ENCODE measurements at places on chromosomes 1 and 21.

DNA sequence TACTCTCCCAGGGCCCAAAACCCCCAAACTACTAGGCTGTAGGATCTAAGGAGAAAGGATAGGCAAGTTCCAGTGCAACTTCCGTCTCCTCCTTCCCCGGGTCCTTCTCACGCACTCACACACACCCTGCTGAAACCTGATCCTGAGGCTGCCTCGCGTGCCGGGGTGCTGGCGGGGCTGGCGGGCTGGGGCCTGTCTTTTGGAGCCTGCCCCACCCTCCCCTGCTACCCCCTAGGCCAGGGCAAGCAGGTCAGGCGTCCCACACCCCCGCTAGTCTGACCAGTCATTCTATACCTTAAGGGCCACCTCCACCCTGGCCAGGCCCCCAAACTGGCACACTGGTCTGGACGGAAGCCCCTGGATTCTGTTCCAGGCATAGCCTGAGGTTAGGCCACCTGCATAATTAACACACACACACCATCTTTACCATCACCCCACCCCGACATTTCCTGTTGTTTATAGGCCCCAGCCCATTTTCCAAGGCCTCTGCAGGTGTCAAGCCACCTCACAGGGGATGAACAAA lies 48.3 kb upstream of the ARTN start:
- DNase-seq = no peak

- no peak for DNase-seq
Observed at GRCh38 chr1:25544243-25544764, 898 bp downstream of the LDLRAP1 start.

GRCh38 chr1:247145279-247145678 lies 26.5 kb downstream of the ZNF124 start:
- no peak for DNase-seq

DNA sequence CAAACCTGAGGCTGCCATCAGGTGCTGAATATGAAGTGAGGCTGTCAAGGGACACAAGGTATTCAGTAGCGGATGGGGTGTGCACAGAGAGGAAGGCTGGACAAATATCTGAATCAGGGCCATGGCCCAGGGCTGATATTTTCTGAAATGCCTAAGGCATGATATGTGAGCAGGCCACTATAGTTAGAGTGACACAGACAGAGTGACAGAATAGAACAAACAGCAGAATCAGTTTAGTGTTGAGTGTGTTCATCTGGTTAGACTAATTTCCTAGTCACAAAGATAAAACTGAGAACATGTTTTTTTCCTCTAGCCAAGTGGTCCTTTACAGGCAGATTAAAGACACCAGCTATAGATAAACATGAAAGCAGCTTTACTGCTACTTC lies 3.9 kb downstream of the OVAAL start:
- no peak for DNase-seq

GRCh38 chr1:24664507-24665033 lies 21.5 kb downstream of the SRRM1 start:
- DNase-seq = no peak

DNA sequence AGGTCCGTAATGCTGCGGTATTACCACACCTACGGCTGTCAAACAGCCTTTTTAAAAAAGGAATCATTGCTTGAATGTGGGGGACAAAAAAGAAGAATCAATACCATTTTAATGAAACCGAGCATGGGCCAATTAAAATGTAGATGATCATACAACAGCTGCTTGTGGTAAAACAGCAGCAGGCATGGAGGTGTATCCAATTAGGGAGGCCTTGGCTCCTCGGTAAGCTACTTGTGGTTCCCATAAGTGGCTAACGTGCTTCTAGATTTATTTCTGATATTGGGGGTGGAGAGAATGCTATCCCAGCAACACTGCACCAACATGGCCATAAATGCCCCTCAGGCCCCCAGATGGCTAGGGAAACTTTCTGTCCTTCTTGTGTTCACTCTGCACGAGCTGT lies 1.8 kb downstream of the PTPN14 start:
- no peak for DNase-seq

- DNase-seq = no peak
Observed at GRCh38 chr21:29819675-29820326, 120.0 kb downstream of the GRIK1 start.

- DNase-seq = no peak
Observed at GRCh38 chr1:55812281-55812680, 597.1 kb upstream of the USP24 start.

DNA sequence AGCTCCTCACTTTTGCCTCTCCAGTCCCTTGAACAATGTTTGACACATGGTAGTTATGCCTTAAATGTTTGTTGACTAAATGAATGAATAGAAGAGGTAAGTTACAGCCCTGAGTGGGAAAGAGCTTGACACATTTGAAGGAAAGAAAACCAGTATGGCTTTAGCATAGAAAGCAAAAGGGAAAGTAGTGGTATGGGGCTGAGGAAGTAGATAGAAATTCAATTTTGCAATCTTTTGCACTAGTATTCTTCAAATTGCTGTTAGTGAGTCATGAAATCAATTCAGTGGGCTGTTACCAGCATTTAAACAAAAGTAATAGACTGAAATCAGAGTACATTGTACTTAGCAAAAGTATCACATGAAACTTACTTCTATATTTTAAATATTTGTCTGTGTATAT lies 21.1 kb downstream of the PLA2G4A start:
- DNase-seq = no peak

DNA sequence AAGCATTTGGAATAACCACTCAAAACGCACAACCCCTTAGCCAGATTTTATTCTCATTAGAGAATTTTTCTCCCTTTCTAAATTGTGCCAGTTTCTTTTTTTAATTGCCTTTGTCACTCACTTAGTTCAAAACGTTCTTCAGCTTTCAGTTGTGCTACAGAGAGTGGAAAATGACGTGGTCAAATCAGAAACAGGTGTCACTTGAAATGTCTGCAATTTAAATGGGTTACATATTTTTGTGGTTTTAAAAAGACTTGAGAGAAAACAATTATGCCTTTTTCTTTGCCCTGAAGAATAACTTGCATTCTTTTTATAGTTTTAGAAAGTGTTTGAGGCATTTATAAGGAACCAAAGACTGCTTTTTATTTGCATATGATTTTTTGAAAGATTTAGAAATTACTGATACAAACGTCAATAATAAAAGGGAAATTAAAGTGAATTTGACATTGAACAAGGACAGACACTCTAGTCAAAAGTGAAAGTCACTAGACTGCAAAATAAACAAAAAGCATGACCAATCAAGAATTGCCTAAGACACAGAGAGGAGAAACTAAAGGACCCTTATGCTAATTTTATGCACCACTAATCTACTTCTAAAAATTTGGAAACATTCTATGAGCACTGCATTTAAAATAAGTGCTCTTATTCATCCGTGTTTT lies 191.0 kb downstream of the TPR start:
- DNase-seq = no peak

GRCh38 chr1:15475752-15476314 lies at the start of gene CELA2B:
Gene CELA2B (plus strand): TSS chr1:15476104. CDS start chr1:15476126, 22 bp downstream.
- no peak for DNase-seq

GRCh38 chr1:20284625-20285024 lies 6.0 kb upstream of the VWA5B1 start:
- DNase-seq = no peak

- DNase-seq = no peak
Observed at GRCh38 chr1:223557130-223557475, 108.4 kb downstream of the CAPN8 start.

GRCh38 chr1:210344706-210345105 lies 16.0 kb downstream of the HHAT start:
- DNase-seq = no peak

DNA sequence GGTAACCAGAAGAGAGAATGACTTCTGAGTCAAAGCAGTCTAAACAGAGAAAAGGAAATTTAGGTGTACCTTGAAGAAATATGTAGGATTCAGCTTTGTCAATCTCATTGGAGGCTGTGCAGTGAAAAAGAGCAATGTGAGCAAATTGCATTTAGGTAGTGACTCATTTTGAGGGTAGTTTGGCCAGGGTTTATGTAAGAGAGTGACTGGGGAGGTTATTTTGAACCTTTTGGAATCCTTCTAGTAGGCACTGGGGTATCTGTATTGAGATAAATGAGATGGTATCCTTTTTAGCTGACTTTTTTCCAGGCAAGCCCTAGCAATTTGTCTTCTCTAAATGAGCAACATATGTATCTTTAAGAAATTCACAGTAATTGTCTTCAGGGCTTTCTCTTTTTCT lies 95.9 kb downstream of the DISP1 start:
- DNase-seq = no peak

GRCh38 chr1:203186446-203187303 lies at the start of gene CHI3L1:
Gene CHI3L1 (minus strand): TSS chr1:203186704. CDS start chr1:203186623, 81 bp downstream.
- no peak for DNase-seq

- no peak for DNase-seq
Observed at GRCh38 chr1:37865348-37866120, 6.1 kb upstream of the MTF1 start.

DNA sequence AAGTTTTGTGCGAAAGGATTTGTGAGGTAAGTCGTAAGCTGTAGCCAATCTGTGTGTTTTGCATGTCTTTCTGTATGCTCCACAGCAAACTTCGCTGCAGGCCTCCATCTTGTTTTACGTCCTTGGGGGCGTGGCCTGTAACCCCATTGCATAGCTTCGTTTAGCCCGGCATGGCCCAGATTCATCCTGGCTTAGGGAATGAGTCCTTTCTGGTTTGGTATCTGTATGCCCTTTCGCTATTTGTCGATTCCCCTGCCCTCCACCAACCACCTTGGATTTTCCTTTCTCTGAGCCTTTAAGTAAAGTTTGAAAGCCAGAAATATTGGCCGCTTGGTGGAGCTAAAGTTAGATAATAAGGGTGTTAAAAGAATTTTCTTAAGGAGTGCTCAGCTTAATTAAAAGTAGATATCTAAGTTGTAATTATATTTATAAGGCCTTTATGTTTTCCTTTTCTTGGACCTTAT lies 1.1 kb downstream of the THEM4 start:
- DNase-seq = no peak

- no peak for DNase-seq
Observed at GRCh38 chr1:11198257-11198656, 9.1 kb downstream of the ANGPTL7 start.

- no peak for DNase-seq
Observed at GRCh38 chr1:79693441-79694114, 687.0 kb upstream of the ADGRL4 start.

- peak; percentile 74 for DNase-seq
Observed at GRCh38 chr1:185017338-185017737, 28.0 kb upstream of the RNF2 start.

- DNase-seq = no peak
Observed at GRCh38 chr1:230408971-230409370, 17.2 kb downstream of the PGBD5 start.

GRCh38 chr1:32906654-32907053 lies 5.5 kb upstream of the TMEM54 start:
- no peak for DNase-seq

DNA sequence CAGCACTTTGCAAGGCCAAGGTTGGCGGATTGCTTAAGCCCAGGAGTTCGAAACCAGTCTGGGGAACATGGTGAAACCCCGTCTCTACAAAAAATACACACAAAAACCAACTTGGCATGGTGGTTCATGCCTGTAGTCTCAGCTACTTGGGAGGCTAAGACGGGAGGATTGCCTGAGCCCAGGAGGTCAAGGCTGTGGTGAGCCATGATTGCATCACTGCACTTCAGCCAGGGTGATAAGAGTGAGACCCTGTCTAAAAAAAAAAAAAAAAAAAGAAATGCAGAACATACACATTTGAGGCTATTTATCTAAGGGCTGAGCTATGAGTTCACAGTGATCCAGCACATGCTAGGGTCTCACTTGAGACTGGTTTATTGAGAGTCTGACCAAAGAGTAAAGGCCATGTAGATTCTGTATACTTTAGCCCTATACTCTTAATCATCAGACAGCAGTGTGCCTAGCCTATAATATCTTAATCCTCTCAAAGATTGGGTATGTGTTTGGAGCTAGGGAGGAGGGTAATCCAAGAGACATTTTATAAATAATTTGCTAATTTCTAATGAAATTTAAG lies 23.9 kb downstream of the RNF2 start:
- no peak for DNase-seq

DNA sequence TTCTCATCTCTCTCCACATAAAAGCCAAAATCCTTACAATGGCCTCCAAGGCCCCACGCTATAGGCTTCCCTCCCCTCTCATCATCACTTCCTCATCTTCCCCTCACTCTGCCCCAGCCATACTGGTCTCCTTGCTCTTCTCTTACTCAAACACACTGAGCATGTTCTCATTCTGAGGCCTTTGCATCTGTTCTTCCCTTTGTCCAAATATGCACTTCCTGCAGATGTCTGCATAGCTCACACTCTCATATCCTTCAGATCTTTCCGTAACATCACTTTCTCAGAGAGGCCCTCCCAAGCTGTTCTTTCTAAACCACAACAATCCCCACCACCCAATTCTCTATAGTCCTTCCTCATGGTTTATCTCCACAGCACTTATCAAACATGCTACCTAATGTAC lies 284.1 kb downstream of the HHIPL2 start:
- DNase-seq = no peak

GRCh38 chr1:231215681-231216385 lies 25.2 kb upstream of the GNPAT start:
- no peak for DNase-seq

GRCh38 chr1:193519922-193520321 lies 333.5 kb upstream of the B3GALT2 start:
- no peak for DNase-seq

- no peak for DNase-seq
Observed at GRCh38 chr1:167683641-167684502, 37.9 kb upstream of the MPZL1 start.

- no peak for DNase-seq
Observed at GRCh38 chr1:205438213-205439158, 16.6 kb upstream of the LEMD1 start.

- no peak for DNase-seq
Observed at GRCh38 chr1:29365906-29366670, 129.8 kb downstream of the PTPRU start.

DNA sequence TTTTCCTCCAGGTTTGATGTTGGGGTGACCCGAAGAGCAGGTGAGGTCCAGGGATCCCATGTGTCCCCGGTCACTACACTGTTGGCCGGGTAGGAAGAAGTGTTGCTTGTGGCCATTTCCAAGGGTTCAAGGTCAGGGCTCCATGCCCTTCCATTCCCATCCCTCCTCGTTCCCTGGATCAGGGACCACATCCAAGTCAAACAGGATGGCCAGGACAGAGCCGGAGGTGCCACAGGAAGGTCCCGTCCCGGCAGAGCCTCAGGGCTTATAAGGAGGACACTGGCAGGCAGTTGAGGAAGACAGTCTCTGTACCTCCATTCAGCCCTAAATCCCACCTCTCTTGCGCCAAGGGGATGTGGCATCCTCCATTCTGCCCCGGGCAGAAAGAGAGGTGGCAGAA lies 22.0 kb upstream of the FAM131C start:
- no peak for DNase-seq

GRCh38 chr1:228032041-228032440 lies 25.2 kb downstream of the WNT3A start:
- DNase-seq = no peak

GRCh38 chr1:203177470-203178039 lies 1.9 kb upstream of the MYBPH start:
- no peak for DNase-seq

DNA sequence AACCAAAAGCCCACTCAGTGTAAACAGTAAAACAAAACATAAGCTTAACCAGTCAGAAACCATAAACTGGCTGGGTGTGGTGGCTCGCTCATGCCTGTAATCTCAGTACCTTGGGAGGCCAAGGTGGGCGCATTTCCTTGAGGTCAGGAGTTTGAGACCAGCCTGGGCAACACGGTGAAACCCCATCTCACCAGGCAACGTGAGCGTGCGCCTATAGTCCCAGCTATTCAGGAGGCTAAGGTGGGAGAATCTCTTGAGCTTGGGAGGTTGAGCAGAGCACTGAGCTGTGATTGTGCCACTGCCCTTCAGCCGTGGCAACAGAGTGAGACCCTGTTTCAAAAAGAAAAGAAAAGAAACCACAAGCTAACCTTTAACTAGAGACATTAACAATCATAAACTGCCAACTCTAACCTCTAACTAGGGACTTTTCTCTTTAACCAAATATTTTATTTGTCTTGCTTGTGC lies 13.1 kb upstream of the PRRC2C start:
- DNase-seq = no peak

All from GM04503 (cell line).